Body of pancreas (tissue), 4 donors: ENCODE measurements at places on chromosomes 1 and 21. TPM values are rescaled to one million over a fixed set of nuclear protein-coding genes. Genes with fewer than 3 reads are reported as not detected.

Gene TCHH
- total RNA-seq: under 0.01 TPM

- no peak for DNase-seq
- no peaks in the 10 kb centered on the region for H3K36me3 ChIP-seq
- peaks cover 30% of the 10 kb centered on the region for H3K4me1 ChIP-seq
- H3K27me3 ChIP-seq: no peaks in the 10 kb centered on the region
- no peak overlapping the region for H3K4me3 ChIP-seq
Measured at GRCh38 chr1:151944126-151944856, 35.0 kb upstream of the THEM4 start.

- no peaks in the 10 kb centered on the region for H3K27me3 ChIP-seq
- H3K27ac ChIP-seq: no peak overlapping the region
- H3K4me1 ChIP-seq: peaks cover 31% of the 10 kb centered on the region
- H3K36me3 ChIP-seq: no peaks in the 10 kb centered on the region
Measured at GRCh38 chr1:239896569-239896968, 195.1 kb upstream of the FMN2 start.

- H3K4me3 ChIP-seq: no peak overlapping the region
- H3K36me3 ChIP-seq: no peaks in the 10 kb centered on the region
- no peak for DNase-seq
- H3K27ac ChIP-seq: no peak overlapping the region
Measured at GRCh38 chr1:114298008-114298407, 144.3 kb upstream of the SYT6 start.

DNA sequence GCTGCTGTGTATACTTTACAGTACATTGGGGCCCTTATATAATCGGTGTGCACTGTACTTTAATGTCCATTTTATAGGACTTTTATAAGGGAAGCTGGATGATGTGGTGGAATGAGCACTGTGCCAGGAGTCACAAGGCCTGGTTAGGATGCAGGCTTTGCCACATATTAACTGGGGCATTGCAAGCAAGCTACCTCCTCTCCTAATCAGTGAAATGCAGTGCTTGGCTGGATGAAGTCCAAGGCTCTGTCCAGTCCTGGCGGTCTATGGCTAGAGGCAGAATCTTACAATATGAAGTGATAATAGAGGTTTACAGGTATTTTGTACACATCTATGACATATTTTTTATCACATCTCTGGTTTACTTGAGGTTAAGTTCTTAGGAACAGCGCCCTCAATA is 1.7 kb upstream of the PKP1 start:
- H3K4me1 ChIP-seq: peaks cover 12% of the 10 kb centered on the region
- no peak overlapping the region for H3K4me3 ChIP-seq
- H3K27ac ChIP-seq: no peak overlapping the region
- no peak for DNase-seq

Gene PLXNA2
- total RNA-seq: 51.6 TPM

Gene OVAAL
- total RNA-seq: not detected

Gene SLC44A3
- total RNA-seq: 17.8 TPM

DNA sequence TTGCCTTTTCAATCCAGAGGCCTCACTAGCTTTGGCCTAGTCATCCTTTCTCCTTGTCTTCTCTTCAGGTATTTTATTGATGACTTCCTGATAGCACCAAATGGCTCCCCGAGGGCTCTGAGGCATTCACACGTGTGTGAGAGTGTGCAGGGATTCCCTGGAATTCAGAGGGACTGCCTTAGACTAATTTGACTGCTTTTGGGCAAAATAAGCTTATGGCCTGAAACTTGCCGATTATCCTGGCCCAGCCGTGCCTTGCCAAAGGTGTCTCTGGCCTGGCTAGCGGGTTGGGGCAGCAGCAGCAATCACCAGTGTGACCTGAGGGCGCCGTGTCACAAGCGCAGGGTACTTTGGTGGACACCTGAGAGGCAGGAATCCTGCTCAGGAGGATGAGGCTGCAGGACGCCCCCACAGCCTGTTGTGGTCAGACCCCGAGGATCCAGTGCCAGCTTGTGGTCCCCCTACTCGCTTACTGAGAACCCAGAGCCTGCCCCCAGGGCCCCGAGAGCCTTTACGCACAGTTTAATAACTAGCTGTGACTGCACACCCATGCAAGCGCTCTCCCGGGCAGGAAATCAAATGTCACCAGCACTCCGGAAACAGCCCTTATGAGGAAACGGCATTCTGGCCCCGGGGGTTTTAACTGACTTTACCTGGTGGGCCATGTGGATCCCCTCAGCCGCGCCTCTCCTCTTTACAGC is 62.8 kb upstream of the PDE9A start:
- DNase-seq: no peak
- H3K27ac ChIP-seq: no peak overlapping the region
- no peaks in the 10 kb centered on the region for H3K36me3 ChIP-seq
- peaks cover 9% of the 10 kb centered on the region for H3K4me1 ChIP-seq
- no peak overlapping the region for H3K4me3 ChIP-seq
- no peaks in the 10 kb centered on the region for H3K27me3 ChIP-seq

DNA sequence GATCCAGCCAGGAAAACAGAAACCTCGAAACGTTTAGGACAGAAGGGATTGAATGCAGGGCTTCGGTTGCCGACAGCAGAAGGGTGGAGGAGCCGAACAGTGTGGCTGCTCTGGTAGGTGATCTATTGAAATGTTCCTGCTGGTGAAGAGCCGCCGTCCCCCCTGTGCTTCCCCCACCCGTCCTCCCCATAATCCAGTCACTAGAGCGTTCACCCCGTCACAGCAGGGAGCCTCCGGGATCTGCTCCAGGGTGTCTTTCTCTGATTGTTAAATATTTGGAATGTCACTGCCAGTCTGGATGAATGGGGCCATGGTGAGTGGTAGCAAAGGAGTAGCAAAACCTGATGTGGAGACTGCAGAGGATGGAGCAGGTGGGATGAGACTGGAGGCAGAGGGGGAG is 255.1 kb upstream of the CSF3R start:
- H3K27me3 ChIP-seq: no peaks in the 10 kb centered on the region
- H3K36me3 ChIP-seq: no peaks in the 10 kb centered on the region
- no peak overlapping the region for H3K4me3 ChIP-seq
- H3K4me1 ChIP-seq: no peaks in the 10 kb centered on the region

GRCh38 chr1:32888677-32889420 is 2.6 kb downstream of the HPCA start:
- peaks cover 24% of the 10 kb centered on the region for H3K4me1 ChIP-seq
- H3K27me3 ChIP-seq: no peaks in the 10 kb centered on the region
- no peak for DNase-seq

DNA sequence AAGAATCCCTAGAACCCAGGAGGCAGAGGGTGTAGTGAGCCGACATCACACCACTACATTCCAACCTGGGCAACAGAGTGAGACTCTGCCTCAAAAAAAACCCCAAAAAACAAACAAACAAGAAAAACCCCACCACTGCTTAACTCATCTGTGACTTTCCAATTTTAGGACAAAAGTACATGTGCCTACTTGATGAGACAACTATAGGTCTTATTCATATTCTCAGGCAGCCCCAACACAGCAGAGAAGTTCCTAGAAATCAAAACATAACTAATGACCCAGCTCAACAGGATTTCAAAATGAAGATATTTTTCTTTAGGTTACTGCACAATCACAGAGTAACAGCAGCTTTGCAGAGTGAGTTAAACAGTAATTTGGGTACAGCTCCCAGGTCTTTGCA is 26.4 kb downstream of the TIAM1 start:
- no peaks in the 10 kb centered on the region for H3K4me1 ChIP-seq
- no peak overlapping the region for H3K27ac ChIP-seq
- no peaks in the 10 kb centered on the region for H3K27me3 ChIP-seq
- no peak overlapping the region for H3K4me3 ChIP-seq
- H3K36me3 ChIP-seq: no peaks in the 10 kb centered on the region

- no peak for DNase-seq
- H3K36me3 ChIP-seq: no peaks in the 10 kb centered on the region
- H3K27me3 ChIP-seq: peaks cover 7% of the 10 kb centered on the region
Measured at GRCh38 chr1:171844381-171844780, 3.1 kb downstream of the DNM3 start.

DNA sequence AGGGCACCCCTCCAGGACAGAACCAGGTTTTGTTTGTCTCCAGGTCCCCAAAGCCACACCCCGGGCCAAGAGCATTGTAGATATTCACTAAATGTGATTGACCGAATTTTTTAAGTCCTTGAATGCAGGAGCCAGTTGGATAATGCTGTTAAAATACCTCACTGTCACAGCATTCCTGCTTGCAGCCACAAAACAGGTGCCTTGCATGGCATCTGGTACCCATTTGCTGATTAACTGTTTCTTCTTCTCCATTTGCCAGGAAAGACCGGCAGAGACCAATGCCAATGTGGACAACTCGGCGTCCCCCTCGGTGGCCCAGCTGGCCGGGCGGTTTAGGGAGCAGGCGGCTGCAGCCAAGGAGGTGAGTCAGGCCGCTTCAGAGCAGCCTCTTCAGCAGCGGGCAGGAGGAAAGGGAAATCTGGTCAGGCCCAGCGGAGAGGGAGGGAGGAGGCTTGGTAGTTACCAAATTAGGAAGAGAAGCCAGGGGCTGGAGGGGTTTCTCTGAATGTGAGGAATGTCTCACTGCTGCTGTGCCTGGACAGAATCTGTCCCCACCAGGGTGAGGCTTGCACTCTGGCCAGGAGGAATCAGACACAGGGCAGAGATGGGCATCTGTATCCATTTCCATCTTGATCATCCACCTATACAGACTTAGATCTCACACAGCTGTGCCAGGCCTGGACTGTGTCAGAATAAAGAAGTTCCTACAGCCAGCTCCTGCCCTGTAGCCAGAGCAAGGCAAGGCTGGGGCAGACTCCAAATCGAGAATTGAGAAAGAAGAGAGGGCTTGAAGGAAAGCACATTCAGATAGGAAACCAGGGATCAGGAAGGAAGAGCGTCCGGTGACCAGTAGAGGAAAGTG is 37.9 kb upstream of the MPZL1 start:
- no peaks in the 10 kb centered on the region for H3K27me3 ChIP-seq
- no peak overlapping the region for H3K4me3 ChIP-seq
- H3K27ac ChIP-seq: no peak overlapping the region
- H3K4me1 ChIP-seq: no peaks in the 10 kb centered on the region
